Activated naive CD4-positive, alpha-beta T cell (primary cell): ENCODE measurements at places on chromosomes 3 and 15.

DNA sequence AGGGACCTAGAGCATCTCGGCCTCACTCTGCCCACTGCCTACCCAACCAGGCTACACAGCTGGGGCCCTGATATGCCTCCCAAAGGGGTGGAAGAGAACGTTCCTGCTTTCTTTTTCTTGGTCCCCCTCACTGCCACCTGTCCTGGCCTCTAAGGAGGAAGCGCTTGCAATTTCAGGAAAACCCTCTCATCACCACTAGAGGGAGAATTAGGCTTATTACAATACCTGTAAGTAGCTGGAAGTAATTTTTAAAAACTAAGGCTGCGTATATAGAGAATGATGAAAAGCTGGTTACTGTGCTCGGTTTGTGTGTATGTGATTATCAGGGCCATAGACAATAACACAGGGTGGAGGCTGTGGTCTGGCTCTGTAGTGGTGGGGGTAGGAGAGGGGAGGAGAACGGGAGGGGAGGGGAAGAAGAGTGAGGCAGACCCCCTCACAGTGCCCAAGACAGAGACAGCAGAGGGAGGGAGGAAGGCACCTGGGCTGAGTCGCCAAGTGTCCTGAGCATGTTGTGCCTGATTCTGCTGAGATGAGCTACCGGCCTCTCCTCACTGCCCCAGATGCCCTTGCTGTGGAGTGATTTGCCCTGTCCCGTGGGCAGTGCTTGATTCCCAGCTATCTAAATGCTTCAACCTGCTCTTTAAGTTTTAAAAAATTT is 3.3 kb downstream of the GABRG3 start:
- no peak for DNase-seq

GRCh38 chr15:78101423-78102105 is 9.2 kb downstream of the SH2D7 start:
- DNase-seq = no peak

GRCh38 chr3:260898-261297 is 64.3 kb downstream of the CHL1 start:
- no peak for DNase-seq

GRCh38 chr3:33911525-33912322 is 113.3 kb downstream of the PDCD6IP start:
- DNase-seq = no peak

DNA sequence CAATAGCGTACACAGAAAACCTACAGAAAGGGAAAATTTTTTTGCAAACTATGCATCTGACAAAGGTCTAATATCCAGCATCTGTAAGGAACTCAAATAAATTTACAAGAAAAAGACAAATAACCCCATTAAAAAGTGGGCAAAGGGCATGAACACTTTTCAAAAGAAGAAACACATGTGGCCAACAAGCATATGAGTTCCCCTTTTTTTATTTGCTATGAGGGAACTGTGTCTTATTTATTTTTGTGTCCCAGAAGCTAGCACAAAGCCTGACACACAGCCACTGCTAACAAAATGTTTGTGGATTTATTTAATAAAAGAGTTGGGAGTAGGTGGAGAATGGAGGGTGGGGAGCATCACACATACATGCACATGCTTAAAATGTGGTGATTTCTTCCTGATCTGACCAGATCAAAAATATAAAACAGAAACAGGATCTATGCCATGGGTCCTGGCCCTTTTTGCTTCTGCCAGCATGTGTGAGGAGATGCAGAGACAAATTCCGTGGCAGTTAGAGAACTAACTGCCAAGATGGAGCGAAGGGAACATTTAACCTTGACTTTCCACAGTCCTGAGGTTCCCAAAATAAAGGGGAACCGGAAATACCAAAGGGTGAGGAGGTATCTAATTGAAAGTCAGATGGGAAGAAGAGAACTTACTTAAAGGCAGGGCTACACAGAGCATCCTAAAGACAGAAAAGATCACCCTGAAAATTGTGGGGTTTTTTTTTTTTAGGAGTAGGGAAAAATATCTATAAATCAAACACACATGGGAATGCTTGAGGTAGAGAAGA is at the start of gene TMEM202:
TSS of gene TMEM202 (plus strand) at position 510 of the 793 bp plus-strand sequence. CDS start at position 532, 22 bp downstream.
- DNase-seq = no peak

DNA sequence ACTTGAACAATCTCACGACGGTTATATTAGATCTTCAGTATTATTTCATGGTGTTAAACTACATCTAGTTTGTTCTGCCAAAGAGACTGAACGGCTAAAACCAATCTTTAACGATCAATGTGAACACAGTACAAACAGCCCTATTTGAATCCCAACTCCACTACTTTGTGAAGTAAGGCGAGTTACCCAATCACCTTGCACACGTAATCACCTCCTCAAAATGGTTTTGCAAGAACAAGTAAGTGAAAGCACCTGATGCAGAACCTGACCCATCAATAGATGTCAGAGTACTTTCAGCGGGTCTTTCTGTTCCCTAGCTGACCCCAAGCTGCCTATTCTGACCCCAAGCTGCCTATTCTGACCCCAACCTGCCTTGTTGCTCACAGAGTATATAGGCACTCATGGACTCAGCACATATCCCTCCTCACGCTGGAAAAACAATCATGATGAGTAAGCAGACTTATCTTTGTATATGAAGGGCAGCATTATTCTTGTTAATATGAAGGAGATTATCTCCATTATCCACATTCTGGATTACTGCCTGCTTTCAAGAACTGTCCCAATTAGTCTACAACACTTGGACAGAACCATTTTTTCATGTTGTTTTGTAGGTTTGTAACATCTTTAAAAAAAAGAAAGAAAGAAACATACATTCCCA is 3.7 kb downstream of the KPNA1 start:
- no peak for DNase-seq

DNA sequence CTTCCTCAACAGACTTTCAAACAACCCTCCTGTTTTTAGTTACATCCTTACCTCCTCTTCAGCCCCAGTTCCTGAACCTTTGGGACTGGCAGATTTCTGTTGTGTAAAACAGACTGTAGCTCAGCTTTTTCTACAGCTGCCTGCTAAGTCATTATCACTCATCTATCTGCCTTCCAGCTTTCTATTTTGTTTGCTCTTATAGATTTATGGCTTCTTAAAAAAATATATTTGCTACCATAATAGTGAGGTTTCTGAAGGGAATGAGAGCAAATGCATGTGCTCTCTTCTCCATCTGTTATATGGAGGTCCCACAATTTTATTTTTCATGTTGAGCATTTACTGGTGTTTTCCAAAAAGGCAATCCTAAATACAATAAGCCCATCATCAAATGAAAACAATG is 18.2 kb upstream of the GJD2 start:
- DNase-seq = no peak

DNA sequence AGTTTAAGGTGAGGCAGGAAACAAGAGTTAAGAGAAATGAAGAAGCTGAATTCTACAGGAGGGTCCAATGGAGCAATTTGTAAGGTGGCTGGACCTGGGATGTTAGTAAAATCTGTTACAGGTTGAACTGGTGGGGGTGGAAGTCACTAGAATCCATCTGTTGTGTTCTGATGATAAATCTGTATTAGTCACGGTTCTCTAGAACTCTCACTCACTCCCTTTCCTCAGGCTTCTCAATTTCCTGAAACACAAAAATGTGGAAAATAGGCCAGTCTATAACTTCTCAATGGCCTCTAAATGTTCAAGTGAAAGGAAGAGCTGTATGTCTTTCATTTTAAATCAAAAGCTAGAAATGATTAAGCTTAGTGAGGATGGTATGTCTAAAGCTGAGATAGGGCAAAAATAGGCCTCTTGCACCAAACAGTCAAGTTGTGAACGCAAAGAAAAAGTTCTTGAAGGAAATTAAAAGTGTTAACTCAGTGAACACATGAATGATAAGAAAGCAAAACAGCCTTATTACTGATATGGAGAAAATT is 180.2 kb upstream of the CBLB start:
- DNase-seq = no peak

- DNase-seq = no peak
These were observed 232.9 kb downstream of the TJP1 start for GRCh38 chr15:29589416-29589815.

GRCh38 chr15:70120958-70121623 is 23.4 kb upstream of the TLE3 start:
- DNase-seq = no peak

- DNase-seq = no peak
These were observed 33.2 kb downstream of the NR2F2 start for GRCh38 chr15:96363707-96364106.

DNA sequence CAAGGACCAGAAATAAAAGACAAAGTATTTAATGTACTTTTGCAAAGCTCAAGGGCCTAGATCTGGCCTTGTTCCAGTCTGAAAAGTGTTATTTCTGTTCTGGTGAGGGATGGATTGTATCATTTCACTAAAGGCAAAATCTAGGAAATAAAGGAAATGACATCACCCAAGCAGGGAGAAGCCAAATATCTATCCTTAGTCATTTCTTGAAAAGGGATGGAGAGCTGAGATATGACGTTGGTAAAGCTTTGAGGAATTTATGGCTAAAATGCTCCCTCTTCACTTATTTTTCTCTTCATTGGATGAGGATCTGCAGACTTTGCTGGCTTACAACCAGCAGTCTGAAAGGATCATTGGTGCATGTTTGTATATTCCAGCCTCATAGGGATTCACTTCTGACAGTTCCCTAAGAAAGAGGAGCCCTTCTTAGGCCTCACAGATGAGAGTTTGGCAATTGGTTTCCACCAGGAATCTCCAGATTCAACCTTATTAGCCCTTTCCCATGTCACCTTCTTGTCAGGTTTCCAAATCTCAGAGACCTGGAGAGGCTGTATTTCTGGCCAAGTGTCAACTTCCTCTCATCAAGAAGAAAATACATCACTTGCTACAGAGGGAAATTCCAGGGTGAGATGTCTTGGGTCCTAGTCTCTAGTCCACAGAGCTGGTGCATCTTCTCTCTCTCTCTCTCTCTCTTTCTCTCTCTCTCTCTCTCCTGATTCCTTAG is 93.7 kb upstream of the BOC start:
- DNase-seq = no peak

DNA sequence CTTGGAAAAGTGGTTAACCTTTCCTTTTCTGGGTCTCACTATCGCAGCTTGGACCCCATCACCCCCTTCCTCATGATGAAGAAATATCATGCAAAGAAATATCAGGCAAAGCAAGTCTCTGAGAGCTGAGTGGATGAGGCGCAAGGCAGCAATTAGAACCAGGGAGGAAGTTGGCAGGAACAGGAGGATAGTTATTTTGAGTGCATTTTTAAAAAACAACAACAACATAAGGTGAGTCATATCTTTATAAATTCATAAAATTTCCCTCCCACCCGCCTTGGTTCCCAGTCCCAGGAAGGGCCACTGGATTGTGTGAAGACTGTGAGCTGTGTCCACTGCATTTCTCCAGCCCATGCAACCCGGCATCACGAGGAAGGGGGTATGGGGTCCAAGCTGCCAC is 316.9 kb upstream of the TLE3 start:
- DNase-seq = no peak

DNA sequence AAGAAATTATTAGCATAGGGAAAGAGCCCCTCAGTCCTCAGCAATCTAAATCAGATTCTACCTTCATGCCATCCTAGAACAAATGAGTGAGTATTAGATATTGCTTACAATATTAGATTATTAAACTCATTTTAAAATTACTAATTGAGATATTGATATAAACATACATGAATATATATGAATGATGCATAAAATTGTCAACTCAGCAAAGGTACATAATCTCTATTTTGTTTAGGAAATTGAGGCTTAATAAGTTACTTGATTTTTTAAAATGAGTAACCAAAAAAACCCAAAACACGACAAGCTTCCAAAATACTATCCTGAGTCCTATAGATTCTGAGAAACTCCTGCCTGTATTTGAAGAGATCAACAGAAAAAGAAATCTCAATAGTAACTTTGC is 297.7 kb upstream of the TMCO5A start:
- DNase-seq = no peak

DNA sequence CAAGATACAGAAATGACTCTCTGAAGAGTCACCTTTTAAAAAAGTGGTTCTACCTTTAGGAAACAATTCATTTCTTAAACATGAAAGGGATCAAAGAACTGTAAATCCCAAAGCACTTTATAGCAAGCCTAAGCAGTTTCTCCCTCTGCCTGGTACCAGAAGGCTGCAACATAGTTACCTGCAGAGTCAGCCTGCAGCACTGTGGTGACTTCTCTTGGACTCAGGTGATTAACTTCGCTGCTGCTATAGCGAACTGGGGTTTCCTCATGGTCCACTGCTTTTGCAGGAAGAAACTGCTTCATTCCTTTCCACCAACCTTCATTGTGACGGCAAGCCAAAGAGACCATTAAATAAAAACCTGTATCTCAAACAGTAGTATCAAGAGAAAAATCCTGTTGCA is 37.3 kb downstream of the ST3GAL6 start:
- no peak for DNase-seq

DNA sequence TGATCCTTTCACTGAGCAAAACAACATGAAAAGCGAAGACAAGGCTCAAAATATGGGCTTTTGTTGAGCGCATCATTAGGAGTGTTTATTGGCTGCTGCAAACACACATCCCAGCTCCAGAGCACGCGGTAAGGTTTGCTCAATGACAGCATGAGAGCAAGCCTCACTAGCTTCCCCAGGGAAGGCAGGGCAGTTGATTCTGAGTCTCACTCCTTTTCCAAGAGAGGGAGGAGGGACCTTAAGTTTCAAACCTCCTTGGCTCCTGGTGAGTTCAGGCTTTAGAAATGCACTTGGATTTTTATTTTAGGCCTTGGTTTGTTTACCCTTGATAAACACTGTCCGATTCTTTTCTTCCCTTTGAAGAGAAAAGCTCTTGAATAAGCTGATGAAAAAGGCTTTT is 69.1 kb upstream of the CACNA2D3 start:
- no peak for DNase-seq

- no peak for DNase-seq
These were observed 103.2 kb downstream of the DPH6 start for GRCh38 chr15:35442742-35443141.

DNA sequence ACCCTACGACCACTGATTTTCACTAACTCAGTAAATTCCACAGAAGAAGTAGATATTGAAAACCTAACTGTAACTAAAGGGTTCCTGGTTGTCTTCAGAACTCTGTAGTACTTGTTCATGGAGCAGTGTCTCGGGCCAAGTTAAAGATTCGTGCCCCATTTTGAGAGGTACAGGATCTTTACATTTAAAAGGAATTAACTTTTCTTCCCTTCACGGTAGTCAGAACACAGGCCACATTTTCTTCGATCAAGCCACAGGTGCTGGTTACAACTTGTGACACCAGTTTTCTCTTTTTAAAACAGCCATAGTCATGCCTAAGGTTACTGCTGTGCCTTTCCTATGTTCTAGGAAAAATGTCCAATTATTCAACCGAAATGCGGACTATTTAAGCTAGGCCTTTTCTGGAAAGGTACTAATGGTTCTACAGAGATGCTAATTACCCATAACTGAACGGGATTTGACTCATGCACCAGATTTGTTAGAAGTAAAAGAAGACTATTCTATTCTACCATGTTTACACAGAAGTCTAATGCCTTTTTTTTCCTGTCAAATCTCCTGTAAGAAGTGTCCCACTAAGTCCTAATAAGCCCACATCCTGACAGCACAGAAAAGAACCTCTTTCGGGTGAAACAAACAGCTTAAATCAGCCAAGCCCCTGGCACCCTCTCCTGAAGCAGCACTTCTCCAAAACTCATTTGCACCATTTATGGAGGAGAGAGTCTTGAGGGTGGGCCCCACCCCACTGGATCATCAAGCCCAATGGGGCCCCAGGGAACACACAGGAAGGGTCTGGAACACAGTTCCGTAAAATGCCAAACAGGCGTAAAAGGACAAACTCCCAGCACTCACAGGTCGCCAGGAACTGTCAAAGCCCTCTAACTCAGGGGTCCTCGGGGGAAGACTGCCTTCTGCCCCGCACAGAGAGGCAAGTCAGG is 1.9 kb downstream of the LRIG1 start:
- no peak for DNase-seq

- DNase-seq = no peak
These were observed 39.9 kb downstream of the DENND4A start for GRCh38 chr15:65752151-65752700.

GRCh38 chr3:74847093-74847492 is 232.6 kb upstream of the CNTN3 start:
- no peak for DNase-seq
